ENCODE measurements at places on chromosomes 4 and X. TPM values are rescaled to one million over a fixed set of nuclear protein-coding genes. Genes with fewer than 3 reads are reported as not detected.

DNA sequence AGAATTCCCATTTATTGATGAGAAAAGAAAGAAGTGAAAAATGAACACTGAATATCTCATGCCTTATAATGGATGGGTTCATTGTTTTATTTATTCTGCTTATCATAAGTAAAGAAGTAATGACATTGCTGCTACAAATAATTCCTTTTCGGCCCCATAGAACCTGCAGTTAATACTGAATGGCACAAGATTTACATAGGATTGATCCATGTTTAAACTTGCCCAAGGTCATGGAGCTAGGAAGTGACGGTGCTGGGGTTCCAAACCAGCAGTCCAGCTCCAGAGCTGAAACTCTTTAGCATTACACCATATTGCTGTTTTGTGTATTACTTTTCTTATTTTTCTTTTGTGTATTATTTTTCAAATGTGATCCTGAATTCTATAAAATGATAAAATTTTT lies 30.2 kb upstream of the PRSS48 start:
- DNase-seq = no peak

GRCh38 chr4:76954489-76954888 lies 4.9 kb downstream of the SEPTIN11 start:
- no peak for DNase-seq

DNA sequence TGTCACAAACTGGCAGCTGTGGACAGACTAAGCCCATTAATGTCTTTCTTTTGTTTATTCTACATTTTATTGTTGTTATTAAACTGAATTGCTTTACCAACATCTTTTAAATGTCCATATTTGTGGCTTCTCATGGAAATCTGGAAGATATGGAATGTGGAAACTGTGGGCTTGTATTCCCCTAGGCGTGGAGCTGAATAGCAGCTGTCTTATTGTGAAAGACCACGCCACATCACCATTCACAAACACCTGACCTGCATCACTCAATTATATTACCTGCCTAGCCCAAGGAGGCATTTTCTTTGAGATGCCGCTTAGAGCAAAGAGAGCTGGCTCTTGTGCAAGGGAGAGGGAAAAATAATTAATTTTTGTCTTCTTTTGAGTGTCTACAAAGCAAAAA lies 96.9 kb upstream of the GPRIN3 start:
- DNase-seq = no peak

DNA sequence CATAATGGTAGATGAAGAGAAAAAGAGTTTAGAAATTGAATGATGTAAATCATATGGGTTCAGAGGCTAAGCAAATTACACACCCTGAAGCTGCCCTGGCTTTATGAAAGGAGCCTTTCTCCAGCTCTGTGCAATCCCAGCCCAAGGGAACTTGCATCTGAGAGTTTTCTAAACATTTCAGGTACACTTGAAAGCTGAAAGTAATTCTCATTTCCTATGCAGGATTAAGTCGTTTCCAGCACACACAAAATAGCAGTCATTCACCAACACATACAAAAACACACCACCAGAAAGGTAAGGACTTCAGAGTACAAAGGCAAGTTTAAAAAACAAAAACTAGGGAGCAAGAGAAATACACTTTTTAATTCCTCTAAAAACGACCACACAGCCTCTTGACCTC lies 1.7 kb downstream of the PDGFC start:
- no peak for DNase-seq

GRCh38 chrX:26597981-26598380 lies 382.0 kb downstream of the MAGEB5 start:
- DNase-seq = no peak

DNA sequence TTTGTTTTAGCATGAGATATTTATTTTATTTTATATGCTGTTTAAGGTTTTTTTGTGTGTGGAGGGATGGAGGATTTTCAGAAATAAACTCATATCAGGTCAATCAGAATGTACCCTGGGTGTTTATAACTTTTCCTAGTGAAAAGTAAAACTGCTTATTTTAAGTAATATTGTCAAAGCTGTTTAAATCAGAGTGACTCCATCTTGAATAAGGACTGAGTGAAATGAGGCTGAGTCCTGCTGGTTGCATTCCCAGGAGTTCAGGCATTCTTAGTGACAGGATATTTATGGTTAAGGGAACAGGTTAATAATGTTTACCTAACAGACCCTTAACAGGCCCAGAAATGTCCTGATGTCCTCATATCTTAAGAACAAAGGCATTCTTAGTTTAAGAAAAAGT lies 1160.9 kb upstream of the PCDH7 start:
- DNase-seq = no peak

- no peak for DNase-seq
Measured at GRCh38 chr4:123298801-123299200, 97.8 kb upstream of the SPRY1 start.

GRCh38 chrX:155094468-155095061 lies 23.3 kb downstream of the BRCC3 start:
- DNase-seq = peak; percentile 45

DNA sequence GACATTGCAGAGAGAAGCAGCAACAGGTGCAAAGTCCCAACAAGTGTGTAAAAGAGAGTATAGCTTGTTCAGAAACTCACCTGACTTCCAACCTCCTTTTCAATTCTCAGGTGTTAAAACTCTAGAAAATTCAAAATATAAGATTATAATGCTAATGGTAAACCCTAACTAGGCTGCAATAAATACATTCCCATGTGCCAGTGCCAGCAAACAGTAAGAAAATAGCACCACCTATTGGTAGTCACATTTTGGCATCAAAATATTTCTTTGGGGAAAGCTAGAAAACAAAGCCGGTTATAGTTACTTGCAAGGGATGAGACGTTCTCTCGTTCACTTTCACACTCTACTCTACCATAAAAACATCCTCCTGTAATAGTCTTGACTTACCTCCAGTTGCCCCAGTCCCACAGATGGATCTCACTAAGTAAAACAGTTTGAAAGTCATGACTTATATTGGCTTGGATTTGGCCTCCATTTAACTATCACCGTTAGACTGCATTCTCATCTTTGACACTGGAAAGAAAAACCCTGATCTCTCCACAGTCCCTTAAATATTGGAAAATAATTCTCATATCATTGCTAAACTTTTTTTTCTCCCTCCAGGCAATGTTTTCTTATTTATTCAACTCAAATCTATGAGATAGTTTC lies 9.6 kb downstream of the BMP3 start:
- DNase-seq = peak; percentile 56

TMSB15C gene
- total RNA-seq = 20.6 TPM

VCX3B gene
- total RNA-seq = not detected

RAB33A gene
- 5.1 TPM for total RNA-seq

Data from neural progenitor cell (in vitro differentiated cells).